Skin of body (tissue), 3 donors: ENCODE measurements at places on chromosomes 7 and 10. TPM values are rescaled to one million over a fixed set of nuclear protein-coding genes. Genes with fewer than 3 reads are reported as not detected.

GRCh38 chr7:111728635-111728995, 166.3 kb upstream of the IMMP2L start:
- no peak for DNase-seq

GRCh38 chr7:132451161-132451560, 125.1 kb downstream of the PLXNA4 start:
- DNase-seq = no peak

DNA sequence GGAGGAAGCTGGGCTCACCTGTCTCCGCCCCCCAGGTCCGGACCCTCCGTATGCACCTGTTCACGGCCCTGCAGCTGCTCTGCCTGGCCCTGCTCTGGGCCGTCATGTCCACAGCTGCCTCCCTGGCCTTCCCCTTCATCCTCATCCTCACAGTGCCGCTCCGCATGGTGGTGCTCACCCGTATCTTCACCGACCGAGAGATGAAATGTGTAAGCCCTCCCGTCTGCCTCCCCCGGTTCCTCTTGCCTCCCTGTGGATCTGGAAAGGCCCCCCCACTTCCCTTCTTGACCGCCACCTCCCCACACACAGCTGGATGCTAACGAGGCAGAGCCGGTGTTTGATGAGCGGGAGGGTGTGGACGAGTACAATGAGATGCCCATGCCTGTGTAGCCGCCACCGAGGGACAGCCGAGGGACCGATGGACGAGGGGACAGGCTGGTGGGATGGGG, 4.6 kb downstream of the FASTK start:
- no peak for DNase-seq

DNA sequence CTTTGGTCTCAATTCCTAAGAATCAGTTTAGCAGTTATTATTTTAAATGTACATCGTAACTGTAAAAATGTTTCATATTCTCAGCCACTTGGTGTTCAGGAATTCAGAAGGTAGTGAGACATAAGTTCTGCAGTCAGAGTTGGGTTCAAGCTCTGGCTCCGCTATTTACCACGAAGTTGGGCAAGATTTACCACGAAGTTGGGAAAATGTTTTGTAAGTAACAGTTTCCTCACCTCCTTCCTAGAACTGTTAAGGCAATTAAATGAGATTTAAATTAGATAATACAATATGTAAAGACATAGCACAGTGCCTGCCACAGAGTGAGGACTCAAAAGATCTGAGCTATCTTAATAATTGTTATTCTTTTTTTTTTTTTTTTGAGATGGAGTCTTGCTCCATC, 16.3 kb upstream of the ABLIM1 start:
- DNase-seq = no peak

DNA sequence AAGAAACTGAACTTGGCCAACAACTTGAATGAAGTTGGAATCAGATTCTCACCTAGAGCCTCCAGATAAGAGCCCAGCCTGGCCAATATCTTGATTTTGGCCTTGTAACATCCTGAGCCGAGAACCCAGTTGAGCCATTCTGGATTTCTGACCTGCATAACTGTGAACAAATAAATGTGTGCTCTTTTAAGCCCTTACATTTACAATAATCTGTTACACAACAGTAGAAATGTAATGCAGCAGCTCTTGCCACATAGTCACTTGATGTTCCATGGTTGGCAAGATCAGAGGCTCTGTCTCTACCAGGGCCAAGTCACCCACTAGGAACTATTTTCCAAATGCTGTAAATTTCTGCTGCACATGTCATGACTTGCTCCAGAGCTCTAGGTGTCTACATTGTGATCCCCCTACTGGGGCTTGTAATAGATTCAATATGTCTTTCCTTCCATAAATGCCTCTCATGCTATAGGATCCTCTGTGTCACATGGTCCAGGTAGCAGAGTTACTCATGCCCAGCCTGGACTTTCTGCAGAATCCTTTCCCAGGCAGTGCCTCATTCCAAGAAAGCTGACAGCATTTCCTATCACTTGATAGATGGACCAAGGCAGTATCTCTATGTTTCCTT, 11.4 kb upstream of the RBM20 start:
- DNase-seq = no peak

- DNase-seq = no peak
Observed at GRCh38 chr7:111333010-111333409, 229.3 kb downstream of the IMMP2L start.

GRCh38 chr10:110407301-110408170, 90.2 kb upstream of the DUSP5 start:
- no peak for DNase-seq

- peak; percentile 93 for DNase-seq
Observed at GRCh38 chr7:100867040-100867775, at the start of gene TRIP6. Gene TRIP6 (plus strand): TSS chr7:100867387. CDS start chr7:100867498, 111 bp downstream.

DNA sequence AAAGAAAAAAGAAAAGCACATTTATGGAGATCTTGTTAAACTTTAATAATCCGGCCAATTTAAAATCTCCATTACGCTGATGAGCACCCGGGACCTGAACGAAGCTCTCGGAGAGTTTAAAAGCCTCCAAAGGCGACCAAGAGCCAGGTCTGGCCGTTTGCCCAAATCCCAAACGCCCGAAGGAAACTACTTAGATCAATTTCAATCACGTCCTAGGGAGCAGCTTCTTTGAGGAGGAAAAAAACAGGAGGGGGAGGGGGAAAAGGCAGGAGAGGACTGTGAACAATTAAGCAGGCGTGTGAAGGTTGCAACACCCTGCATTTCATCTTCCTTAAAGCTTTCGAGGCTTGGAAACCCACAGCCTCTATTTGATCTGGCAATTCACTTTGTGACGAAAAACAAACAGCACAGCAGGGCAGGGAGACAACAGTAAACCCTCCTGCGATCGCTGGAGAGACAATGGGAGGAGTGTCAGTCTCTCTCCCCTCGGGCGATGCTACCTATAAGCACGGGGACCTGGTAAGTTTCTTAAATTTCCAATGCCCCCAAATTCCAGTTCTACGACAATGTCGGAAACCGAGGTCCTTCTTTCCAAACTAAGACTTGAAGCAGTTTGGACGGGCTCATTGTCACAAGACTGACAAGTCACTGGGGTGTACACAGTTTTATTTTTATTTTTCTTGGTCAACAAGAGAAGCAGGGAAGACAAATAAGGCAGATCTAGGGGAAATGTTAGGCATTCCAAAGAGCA, 1.2 kb downstream of the KLF6 start:
- peak; percentile 90 for DNase-seq

GRCh38 chr7:10908600-10908999, 65.1 kb upstream of the PHF14 start:
- DNase-seq = no peak

DNA sequence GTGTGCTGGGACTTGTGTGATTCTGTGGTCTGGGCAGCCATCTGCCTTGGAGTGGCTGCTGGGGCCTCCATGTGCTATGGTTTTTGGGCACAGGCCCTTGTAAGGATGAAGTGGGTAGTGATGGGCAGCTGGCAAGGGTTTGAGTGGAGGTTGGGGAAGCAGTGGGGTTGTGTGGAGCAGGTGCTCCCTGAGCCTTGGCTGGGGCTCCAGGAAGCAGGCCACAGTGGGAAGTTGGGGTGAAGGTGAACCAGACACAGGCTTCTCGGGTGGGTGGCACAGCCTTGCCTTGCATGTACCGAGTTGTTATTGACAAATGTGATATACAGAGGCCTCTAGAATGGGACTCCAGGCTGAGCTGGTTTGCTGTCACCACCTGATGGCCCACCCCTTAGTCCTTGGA, 82.3 kb downstream of the ADCY1 start:
- DNase-seq = no peak

GRCh38 chr7:151732834-151733592, 143.9 kb downstream of the PRKAG2 start:
- no peak for DNase-seq

- no peak for DNase-seq
Observed at GRCh38 chr10:114420811-114421485, 16.6 kb upstream of the AFAP1L2 start.

GRCh38 chr10:64732372-64732957, 1211.3 kb downstream of the REEP3 start:
- no peak for DNase-seq

GRCh38 chr7:135231686-135232085, 2.0 kb upstream of the STRA8 start:
- DNase-seq = no peak

GRCh38 chr7:101363196-101363733, 590 bp downstream of the COL26A1 start:
- DNase-seq = no peak

DNA sequence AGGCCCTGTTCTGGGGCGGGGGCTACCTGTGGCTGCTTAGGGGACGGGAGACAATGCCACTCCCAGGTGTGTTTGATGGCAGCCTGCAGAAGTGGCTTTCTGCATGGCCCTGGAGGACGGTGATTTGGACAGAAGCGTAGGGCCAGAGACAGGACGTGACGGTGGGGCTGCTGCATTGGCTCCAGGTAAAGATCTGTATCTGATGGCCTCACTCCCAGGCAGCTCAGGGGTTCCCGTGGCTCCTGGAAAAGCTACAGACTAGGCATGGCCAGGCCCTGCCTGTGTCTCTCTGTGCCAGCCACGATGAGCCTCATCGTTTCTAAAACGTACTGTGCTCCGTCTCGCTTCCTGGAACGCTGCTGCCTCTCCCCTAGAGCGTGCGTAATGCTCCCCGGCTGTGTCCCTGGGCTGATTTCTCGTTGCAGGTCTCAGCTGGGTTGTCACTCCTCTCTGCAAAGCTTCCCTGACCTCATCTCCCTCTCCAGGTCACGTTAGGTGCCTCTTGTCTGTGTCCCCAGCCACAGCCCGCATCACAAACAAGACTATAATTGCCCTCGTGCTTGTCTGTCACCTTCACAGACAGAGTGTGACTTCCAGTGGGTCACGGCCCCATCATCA, 12.6 kb downstream of the GTF2IRD1 start:
- DNase-seq = no peak

- DNase-seq = no peak
Observed at GRCh38 chr7:100489121-100489520, 5.4 kb downstream of the NYAP1 start.

DNA sequence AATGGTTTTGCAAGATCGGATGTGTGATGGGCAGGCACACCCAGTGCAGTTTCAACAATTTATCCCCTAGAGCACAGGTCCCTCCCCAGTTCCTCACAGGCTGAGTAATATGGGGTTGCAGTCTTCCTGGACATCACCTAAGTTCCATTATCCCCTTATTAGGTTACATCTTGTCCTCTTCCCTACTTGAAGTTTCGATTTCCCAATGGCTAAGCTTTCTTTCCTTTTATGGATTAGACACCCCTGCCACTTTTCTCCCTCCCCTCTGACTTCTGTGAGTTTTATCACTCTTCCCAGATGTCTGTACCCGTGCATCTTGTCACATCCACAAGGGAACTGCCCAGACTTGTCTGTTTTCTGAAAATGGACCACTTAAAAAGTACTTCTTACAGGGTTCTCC, 2.4 kb upstream of the NIPSNAP2 start:
- no peak for DNase-seq

- no peak for DNase-seq
Observed at GRCh38 chr10:130363899-130364445, 227.8 kb downstream of the GLRX3 start.

DNA sequence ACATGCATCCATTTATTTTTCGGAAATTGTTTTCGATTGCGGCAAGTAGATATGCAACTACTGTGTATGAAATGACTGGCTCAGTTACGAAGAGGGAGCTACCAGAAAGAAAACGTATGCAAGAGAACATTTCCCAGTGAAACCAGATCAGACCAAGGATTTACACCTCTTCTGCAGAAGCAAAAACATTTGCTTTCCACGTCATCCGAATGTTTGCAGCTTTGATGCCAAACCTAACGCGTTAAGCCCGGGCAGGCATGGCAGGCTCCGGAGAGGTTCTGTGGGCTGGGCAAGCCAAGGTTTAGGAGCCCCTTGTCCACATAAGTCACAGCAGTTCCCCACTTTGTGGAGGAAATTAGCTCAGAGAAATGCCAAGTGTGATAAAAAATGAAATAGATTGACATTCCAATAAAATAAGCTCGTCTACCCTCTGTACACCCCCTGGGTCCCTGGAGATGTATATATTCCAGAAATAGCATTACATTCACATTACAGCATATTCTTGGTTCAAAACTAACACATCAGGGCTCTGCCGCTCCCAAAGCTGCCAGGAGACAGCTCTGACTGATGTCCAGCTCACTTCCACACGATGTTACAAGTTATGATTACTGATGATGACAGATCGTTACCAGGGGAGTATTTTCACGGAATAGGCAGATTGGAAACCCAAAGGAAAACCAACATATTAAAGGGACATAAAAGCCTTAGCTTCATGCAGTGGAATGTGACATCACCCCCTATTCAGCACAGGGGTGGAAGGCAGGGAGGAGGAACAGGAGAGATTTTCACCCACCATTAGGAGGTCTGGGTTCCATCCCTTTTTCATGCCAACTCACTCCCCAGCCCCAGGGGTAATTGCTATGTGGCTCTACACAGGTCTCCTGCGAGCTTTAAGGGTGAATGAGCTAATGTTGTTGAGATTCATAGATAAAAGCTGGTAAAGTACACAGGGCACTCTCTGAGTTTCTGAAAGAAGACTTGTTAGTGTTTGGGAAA, 81.5 kb downstream of the LYZL1 start:
- peak; percentile 62 for DNase-seq

DNA sequence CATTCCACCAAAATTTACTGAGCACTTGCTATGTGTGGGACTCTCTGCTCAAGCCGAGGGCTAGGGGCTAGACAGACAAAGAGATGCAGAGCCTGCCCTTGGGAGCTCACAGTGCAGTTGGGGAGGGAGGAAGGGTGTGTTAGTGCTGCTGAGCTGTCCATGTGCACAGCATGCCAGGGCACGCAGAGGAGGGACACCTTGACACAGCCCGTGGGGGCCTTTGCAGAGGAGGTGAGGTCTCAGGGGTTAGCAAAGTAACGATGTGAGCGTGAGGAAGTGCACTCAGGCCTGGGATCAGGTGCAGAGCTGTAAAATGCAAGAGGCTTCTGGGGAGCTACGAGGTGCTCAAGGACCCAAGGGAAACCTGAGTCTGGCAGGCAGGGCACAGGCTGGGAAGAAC, 16.3 kb downstream of the PRKCQ start:
- no peak for DNase-seq

H2BK1 gene
- not detected for total RNA-seq

PPP1R17 gene
- total RNA-seq = not detected

CALCR gene
- 0.49 TPM for total RNA-seq

ENO4 gene
- total RNA-seq = 0.39 TPM

EGFR gene
- total RNA-seq = 45.7 TPM

HBP1 gene
- 149 TPM for total RNA-seq

ACBD7 gene
- 0.99 TPM for total RNA-seq

ABCB4 gene
- total RNA-seq = 6.3 TPM

RABGEF1 gene
- 28.1 TPM for total RNA-seq

MYOZ1 gene
- 122 TPM for total RNA-seq

CD36 gene
- total RNA-seq = 589 TPM

GRM3 gene
- 0.20 TPM for total RNA-seq

C10orf67 gene
- 0.30 TPM for total RNA-seq

DEPP1 gene
- total RNA-seq = 29.6 TPM
